ENCODE measurements at places on chromosomes 13 and 19.

- no peak for DNase-seq
Observed at GRCh38 chr19:42246143-42246921, 3.9 kb upstream of the GSK3A start.

DNA sequence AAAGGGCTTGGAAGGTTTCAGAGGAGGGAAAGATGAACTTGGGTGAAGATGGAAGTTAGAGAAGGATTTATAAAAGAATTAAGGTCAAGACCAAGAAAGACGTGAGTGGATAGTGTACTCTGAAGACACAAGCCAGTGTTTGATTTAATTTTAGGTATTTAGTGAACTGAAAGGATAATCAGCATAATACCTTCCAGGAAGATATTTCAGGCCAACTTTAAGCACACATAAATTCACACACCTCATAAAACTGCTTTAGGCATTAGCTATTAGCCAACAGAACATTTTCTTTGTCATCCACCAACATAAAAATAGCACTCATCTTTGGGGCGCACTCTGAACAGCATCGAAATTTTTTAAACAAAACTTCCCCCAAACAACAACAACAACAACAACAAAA is 71.7 kb upstream of the CSNK1A1L start:
- DNase-seq, result no peak

- DNase-seq, result no peak
Observed at GRCh38 chr13:23654111-23655110, 84.2 kb downstream of the TNFRSF19 start.

GRCh38 chr19:44820648-44821609 is 12.0 kb downstream of the BCAM start:
- DNase-seq, result no peak

- no peak for DNase-seq
Observed at GRCh38 chr19:55820037-55820436, 11.8 kb downstream of the NLRP11 start.

GRCh38 chr19:18594096-18594823 is 5.7 kb downstream of the REX1BD start:
- peak; percentile 80 for DNase-seq

DNA sequence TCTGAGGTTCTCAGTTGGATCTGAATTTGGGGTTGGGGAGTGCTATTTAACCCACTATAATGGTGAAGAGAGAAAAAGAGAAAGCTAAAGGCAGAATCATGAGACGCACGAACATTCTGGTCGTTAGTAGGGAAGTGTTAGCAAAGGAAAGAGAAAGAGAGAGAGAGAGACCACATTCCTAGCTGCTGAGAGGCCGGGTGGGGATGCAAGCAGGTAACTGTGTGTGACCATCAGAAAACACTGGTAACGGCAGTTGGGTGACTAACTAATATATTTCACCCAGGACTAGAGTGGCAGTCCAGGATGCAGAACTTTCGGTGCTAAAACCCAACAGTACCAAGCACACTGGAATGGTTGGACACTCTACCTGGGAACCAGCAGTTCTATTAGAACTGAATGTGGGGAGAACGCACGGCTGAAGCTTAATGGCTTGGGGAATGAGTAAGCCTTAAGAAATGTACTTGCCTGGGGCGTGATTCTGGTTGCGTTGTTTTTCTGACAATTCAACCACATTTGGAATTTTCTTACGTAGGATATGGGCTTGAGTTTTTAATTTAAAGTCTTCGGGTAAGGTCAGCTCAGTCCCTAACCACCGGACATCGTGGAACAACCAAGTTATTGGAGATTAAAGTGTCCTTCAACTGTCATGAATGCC is 130.2 kb downstream of the DNAJC15 start:
- no peak for DNase-seq

- DNase-seq, result peak; percentile 32
Observed at GRCh38 chr19:43700395-43701000, 15.4 kb upstream of the IRGC start.

DNA sequence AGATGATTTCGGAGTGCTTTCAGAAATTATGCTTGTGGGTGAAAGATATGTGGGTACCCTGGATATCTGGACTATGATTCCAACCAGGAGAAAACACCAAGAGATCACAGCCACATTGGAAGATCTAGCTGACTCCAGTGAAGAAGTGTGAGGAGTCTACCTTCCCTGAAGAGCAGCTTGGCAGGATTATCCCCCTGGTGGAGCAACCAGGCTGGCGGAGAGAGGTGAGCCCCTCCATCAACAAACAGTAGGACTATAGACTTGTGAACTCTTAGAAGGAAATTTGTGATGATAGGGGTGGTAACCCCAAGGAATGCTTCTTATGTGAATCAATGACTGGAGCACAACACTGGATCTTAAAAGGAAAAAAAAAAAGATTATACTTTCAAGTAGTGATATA is 47.8 kb upstream of the DIAPH3 start:
- DNase-seq, result no peak

DNA sequence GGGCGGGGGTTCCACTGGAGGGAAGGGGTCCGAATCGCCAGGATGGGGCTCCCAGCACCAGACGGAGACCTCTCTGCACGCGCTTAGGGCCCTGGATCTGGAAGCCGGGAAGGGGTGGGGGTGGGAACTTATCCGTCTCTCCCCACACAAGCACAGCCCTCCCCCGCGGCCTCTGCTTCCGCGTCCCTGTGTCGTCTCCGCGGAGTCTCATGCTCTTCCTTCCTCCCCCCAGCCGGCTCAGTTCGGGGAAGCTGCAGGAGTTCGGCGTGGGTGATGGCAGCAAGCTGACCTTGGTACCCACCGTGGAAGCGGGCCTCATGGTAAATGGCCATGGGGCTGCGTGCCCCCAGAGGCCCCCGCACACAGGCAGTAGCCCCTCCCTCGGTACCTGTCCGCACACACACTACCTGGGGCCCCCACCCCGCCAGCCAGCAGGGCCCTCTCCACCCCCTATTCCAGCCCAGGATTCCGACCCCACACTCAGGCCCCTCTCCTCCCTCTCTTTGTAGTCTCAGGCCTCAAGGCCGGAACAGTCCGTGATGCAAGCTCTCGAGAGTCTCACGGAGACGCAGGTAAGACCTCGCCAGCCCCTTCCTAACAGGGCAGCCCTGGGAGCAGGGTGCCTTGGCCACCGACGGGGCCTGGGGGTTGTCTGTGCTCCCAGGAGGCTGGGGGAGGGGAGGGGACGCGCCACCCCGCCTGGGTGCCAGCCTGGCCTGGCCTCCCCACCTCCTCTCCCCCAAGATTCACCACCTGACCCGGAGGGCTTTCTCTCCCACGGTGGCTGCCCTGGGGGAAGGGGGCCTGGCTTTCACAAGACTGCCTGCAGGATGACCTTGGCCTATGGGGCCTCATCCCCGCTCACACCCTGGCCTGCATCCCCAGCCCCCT is 3.2 kb downstream of the MIDN start:
- peak; percentile 66 for DNase-seq

DNA sequence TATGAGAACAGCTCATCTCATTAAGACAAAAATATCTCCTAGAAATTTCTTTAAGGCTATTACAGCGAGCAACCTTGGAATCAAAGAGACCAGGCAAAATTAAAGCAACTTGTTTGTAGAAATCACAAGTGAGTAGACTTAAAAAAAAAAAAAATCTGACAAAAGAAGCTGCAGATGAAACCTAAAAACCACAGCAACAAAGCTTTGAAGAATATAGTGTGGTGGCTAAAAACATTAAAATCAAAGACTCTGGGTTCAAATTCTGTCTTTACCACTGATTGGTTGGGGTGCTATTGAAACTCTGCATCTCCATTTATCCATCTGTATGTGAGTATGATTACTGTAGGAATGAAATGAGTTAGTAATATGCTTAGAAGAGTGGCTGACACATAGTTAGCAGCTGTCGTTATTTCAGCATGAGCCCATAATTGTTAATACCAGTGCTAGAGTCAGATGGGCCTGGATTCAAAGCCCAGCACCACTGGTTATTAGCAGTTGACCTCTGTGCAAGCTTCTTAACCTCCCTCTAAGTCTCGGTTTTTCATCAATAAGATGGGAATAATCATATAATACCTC is 157.6 kb downstream of the FOXO1 start:
- no peak for DNase-seq

- no peak for DNase-seq
Observed at GRCh38 chr13:35979361-35979951, 151.7 kb downstream of the DCLK1 start.

DNA sequence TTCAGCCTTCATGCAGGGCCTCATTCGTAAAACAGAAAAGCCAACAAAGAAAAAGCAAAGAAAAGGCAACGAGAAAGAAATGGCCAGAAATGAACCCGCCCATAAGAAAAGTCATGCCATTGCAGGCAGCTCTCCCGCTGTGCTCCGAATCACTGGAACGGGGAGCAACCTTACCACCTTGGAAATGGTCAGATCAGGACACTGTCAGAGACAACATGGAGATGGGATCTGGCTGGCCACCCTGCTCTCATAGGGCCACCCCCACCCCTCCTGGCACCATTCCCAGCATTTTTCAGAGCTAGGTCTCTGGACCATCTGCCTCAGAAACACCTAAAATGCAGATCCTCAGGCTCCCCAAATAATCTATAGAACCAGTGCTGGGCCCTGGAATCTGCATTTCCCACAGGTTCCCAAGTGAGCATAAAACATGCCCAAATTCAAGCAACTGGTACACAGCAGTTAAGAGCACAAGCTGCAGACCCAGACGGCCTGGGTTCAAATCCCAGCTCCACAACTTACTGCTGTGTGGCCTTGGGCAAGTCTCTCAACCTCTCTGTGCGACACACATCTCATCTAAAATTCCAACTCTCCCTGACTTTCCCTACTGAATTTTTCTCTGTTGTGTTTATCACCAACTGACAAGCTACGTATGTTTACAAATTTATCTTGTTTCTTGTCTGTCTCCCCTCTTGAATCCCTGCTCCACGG is 151.6 kb downstream of the IER2 start:
- DNase-seq, result no peak

- DNase-seq, result no peak
Observed at GRCh38 chr19:16328824-16329482, 4.3 kb downstream of the KLF2 start.

DNA sequence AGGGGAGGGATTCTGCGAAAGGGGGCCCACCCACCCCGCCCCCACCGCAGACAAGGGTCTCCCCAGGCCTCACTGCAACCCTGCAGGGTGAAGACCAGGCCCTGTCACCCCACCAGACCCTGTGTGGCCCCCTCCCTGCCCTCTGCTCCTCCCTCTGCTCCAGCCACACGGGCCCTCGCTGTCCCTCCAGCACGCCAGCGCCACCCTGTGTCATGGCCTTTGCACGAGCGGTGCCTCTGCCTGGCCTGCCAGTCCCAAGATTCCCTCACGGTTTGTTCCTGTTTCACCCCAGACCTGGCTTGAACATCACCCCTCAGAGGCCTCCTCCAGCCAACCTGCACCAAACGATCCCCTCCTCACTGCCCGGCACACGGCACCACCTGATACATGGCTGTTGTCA is 27.3 kb downstream of the PIP5K1C start:
- DNase-seq, result no peak

DNA sequence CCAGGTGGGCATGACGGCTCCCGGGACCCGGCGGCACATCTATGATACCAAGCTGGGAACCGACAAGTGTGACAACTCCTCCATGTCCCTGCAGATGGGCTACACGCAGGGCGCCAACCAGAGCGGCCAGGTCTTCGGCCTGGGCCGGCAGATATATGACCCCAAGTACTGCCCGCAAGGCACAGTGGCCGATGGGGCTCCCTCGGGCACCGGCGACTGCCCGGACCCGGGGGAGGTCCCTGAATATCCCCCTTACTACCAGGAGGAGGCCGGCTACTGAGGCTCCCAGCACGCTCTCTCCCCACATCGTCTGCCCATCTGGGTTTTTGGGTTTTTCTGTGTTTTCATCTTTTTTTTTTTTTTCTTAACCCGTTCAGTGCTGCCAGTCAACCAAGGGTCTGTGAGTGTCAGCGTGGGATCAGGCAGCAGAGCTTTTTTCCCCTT is 2.3 kb upstream of the ABCA7 start:
- DNase-seq, result peak; percentile 73

DNA sequence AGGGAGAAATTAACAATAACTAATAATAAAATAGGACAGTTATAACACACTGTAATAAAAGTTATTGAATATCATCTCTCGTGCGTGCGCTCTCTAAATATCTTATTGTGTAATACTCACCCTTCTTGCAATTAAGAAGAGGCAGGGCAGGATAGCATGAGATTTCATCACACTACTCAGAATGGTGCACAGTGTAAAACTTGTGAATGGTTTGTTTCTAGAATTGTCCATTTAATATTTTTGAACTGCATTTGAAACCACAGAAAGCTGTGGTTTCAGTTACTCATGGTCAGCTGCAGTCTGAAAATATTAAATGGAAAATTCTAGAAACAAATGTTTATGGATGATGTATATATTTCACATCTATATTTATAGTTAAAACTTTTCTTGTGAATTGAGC is 161.1 kb downstream of the DCT start:
- DNase-seq, result no peak

DNA sequence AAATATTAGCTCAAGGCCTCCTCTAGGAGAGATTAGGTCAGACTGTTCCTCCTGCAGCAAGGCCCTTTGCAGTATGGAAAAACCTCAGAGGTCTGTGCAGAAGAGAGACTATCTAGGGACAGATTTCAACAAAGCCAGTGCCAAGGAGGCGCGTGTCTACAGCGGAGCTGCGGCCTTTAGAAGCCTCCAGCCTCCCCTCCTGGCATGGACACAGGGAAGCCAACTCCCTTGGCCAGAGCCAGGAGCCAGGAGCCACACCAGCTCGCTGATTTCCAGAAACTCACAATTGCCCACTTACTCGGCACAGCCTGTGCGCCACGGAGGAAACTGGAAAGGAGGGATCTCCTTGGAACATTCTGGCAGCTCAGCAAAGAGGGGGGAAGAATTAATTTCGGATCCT is 63.4 kb downstream of the INSR start:
- no peak for DNase-seq

DNA sequence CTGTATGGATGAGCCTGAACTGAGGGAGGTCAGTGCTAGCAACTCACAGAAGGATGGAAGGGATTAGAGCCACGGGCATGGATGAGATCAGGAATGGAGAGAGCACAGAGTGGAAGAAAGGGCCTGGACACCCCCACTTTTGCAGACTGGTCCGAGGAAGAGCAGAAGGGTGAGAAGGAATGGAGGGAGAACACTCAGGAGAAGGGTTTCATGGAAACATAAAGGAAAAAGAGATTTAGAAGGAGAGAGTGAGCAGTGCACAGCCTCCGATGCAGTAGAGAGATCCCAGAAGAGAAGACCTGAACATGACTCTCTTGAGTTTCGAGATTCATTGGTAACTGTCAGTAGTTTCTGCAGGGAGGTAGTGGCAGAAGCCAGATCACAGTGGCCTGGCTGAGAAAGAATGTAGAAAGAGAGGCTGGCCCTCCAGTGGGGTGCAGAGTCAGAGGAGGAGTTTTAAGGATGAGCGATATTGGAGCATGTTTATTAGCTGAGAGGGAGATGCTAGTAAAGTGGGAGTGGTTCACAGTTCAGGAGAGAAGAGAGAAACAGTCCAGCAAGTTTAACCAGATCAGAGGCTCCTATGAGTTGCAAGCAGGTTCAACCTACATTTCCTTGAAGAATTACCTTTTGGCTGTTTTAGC is 108.9 kb downstream of the ZAR1L start:
- no peak for DNase-seq
